ENCODE measurements at places on chromosomes 7 and 10. TPM values are rescaled to one million over a fixed set of nuclear protein-coding genes. Genes with fewer than 3 reads are reported as not detected.

- no peak for DNase-seq
These were observed 63.8 kb downstream of the REEP3 start for GRCh38 chr10:63585041-63585440.

GRCh38 chr10:62399211-62399610 lies 25.0 kb downstream of the ZNF365 start:
- no peak for DNase-seq

GRCh38 chr7:157431951-157432540 lies 95.2 kb downstream of the DNAJB6 start:
- DNase-seq = peak; percentile 70

DNA sequence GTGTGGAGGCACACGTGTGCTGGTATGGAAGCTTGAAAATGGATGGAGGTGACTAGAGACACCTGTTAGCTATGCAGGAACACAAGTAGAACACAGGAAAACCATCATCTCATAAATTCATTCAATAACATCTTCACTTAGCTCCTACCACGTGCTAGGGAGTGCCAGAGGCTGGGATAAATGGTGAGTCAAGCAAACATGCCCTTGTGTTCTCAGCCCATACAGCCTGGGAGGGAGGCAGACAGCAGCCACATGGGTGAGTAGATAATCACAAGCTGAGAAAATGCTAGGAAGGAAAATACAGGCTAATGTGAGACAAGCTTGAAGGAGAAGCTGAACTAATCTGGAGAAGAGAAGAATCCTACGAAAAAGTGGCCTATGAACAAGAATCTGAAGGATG lies 468.0 kb upstream of the ZMIZ1 start:
- no peak for DNase-seq

GRCh38 chr7:75536491-75536890 lies 44.4 kb downstream of the SPDYE5 start:
- DNase-seq = no peak

GRCh38 chr7:70766109-70766508 lies 365.8 kb upstream of the GALNT17 start:
- DNase-seq = no peak

- peak; percentile 29 for DNase-seq
These were observed 126.0 kb downstream of the DNAJB6 start for GRCh38 chr7:157462840-157463239.

DNA sequence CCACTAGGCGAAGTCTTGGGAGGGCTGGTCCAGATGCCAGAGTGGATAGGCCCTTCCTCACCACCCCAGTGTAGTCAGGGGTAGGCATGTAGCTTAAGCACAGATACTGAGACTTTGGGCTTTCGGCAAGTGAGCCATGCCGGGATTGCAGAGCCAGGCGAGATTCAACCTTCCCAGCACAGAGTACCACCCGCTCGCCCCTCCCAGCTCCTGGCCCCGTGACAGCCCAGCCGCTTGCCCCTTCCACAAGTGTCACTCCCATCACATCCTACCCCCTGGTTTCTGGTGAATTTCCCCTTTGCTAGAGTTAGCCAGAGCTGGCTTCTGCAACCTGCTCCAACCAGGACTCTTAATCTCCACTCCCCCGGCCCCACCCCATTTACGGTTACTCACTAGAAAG lies 56.9 kb downstream of the ARHGAP22 start:
- DNase-seq = no peak

GRCh38 chr10:784403-785088 lies 95.1 kb upstream of the DIP2C start:
- peak; percentile 74 for DNase-seq

GRCh38 chr10:109037978-109038377 lies 885.3 kb downstream of the XPNPEP1 start:
- no peak for DNase-seq

DNA sequence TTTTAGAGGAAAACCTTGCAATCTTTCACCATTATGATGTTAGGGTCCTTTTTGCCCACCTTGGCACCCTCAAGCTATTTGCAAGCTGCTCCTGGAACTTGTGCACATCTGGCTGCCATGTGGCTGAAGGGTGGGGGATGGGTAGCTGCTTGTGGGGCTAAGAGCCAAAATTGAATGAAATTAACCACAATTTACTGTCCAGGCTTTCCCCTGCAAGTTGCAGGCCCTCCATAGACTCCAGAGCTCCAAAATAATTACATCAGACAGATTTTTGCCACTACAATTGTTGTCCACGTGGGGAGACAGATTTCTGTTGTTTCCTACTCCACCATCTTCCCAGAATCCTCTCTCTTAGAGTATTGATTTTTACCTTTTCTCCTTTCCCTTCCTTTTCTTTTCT lies 19.1 kb downstream of the PI4K2A start:
- DNase-seq = no peak

DNA sequence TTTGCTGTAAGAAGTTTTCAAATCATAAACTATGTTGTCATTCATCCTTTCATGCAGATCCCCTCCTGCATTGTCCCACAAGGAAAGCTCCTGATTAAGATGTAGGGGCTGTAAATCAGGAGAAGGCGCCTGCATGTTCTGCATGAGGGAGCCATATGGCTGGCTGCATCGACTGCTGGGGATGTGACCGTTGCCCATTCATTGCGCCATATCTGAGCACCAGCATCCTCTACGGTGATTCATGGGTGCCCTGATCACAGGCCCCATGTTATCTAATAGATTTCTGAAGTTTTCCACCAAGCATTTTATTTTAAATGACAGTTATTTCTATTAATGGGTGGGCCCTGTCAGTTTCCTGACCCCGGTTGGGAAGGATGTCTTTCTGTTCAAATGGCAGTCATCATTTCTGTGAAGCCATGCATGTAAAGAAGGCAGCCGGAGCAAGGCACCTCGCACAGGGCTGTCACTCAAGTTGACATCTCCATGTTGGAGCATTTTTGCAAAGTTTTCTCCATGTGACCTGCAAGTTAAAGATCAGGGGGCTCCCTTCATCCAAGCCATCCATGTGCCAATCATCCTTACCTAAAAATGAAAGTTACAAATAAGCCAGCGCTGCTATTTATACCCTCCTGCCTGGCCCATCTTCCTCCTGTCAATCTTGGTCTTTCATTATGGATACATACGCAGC lies 128.8 kb downstream of the TEX36 start:
- DNase-seq = no peak

- peak; percentile 47 for DNase-seq
These were observed 23.3 kb downstream of the ADAP1 start for GRCh38 chr7:930975-931758.

GRCh38 chr10:129898706-129899268 lies 65.3 kb downstream of the EBF3 start:
- DNase-seq = no peak

GRCh38 chr7:99579281-99579955 lies 18.6 kb upstream of the TMEM225B start:
- no peak for DNase-seq

- DNase-seq = no peak
These were observed 233.5 kb upstream of the HDAC9 start for GRCh38 chr7:18262058-18262457.

DNA sequence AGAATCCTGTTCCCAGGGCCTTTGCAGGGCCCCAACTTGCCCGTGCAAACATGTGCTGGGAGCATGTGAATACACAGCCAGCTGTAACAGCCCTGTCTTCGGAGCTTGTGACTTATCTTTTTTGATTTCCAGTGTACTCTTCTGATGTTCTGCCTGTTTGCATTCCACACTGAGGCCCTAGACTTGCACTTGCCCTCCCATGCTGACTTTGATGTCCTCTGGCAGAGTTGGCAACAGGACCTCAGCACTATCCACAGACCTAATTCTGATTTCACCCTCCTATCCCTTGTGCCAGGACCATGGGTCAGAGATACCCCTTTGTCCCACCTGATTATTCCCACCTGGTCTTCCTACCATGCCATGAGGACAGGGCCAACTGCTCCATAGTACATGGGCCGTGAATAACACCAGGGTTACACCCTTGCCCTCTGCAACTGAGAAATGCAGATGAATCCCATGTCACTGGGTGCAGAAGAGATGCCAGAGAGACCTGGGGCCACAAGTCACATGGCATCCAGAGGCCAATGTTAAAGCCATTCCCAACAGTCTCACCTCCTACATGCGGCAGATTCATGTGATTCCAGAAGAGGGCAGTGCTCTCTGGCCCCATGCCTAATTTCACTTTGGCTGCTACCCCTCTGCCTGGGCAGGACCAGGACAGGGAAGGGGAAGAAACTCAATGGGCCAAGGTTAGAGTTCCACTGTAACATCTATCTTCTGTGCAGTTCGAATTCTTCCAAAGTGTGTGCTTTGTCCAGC lies 43.0 kb downstream of the SCRN1 start:
- DNase-seq = no peak

GRCh38 chr7:158028290-158028941 lies 559.2 kb downstream of the PTPRN2 start:
- peak; percentile 54 for DNase-seq

DNA sequence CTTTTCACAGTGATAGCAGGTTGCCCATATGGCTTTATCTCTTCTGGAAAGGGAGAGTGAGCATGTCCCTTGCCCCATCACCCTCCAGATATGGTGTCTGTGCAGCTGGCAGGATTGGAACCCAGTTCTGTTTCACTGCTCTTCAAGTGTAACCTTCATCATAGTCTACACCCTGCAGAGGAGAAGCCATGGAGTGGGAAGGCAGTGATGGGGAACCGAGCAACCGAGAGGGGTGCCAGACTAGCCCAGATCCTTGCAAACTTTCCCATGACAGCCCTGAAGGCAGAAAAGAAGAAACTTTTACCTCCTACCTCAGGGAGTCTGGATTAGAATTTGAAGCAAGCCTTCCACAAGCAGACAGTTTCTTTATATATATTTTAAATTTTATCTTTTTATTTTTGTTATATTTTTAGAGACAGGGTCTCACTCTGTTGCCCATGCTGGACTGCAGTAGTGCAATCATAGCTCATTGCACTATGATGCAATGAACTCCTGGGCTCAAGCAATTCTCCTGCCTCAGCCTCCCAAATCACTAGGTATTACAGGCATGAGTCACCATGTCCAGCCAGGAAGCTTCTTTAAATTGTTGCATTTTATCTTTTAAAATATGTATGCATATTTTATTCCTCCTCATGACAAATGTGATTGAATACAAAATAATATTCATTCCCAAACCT lies 133.3 kb downstream of the KCNMA1 start:
- DNase-seq = no peak

DNA sequence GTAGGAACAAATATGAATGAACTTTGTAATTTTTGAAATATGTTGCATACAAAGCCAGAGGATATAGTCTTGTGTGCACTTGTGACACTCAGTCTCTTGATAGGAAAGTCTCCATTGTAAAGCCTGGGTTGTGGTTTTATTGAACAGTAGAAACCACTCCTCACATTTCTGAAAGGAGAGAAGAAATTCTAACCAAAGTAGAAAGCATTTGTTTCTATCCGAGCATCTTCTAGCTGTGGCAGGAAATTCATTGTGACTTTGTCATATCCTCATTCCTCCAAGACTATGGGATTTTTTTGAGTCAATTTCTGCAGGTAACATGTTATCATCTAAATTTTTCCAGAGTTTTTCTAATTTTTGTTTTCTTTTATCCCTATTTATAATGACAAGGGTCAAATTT lies 55.5 kb upstream of the NCF1 start:
- no peak for DNase-seq

DNA sequence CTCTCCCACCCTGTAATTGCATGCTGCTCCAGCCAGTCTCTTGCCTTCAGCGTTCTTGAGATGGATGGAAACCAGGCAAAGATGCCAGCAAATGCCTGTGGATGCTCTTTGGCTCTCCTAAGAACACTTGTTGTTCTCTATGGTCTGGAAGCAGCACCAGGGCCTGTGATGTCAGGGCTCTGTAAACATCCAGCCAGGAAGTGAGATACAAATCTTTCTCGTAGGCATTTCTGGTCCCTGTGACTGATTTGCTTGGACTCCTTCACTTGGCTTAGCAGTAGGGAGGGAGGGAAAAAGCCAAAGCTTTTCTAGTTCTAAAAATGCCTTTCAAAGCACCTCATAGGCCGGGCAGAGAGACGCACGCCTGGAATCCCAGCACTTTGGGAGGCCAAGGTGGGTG lies 201.3 kb downstream of the REEP3 start:
- no peak for DNase-seq

DNA sequence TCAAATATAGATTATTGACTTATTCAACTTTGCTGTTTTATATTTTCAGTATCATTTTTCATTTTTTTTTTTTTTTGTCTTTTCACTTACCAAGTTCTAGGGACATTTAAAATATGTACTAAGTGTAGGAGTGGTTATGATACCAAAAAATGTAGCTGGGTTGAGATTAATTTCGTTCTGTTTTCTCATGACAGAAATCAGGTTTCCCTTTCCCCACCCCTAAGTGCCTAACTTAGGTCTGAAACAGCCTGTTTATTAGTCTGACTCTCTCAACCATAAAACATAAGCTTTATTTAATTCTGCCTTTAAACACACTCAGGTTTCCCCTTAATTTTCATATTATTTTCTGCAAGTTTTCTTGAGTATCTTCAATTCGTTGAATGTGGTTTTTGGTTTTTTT lies 22.1 kb downstream of the TMEM106B start:
- no peak for DNase-seq

DNA sequence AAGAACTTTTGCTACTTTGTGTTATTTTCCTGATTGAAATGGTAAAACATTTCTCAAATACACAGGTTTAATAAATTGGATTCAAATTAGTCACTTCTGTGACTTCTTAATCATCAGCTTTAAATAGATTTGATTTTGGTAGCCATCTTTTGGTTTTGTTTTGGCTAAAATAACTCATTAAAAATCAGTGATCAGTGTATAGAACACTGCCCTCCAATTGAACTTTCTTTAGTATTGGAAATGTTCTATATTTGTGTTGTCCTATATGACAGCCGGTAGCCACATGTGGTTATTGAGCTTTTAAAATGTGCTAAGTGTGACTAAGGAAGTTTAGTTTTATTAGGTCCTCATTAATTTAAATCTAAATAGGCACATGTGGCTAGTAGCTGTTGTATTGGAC lies 50.4 kb downstream of the GLCCI1 start:
- DNase-seq = no peak

DNA sequence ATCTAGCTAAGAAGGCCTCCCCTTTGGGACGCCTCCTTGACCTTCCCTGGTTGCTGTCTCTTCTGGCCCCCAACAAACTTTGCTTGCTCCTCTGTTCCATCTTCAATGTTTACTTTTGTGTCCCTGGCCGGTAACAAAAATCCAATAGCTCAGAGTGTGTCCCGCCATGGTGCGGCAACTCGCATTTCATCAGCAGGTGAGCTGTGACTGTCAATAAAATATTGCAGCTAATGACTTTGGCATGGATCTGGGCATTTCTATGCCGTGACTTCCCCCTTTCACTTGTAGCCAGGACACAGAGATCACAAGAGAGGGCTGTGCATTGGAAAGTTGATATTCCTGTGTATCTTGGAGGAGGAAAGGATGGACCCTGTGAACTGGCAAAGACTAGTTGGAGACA lies 317.6 kb downstream of the RPS24 start:
- no peak for DNase-seq

Gene CUBN
- 5.7 TPM for total RNA-seq

Gene GOT1
- total RNA-seq = 15.8 TPM

Gene MYOZ1
- not detected for total RNA-seq

Gene FAM237B
- total RNA-seq = not detected

Gene TRIM73
- 6.7 TPM for total RNA-seq

Gene C10orf105
- 4.2 TPM for total RNA-seq

Gene STK32C
- 9.6 TPM for total RNA-seq

Gene SKIDA1
- total RNA-seq = 0.44 TPM

Gene IKZF1
- 389 TPM for total RNA-seq

Data from spleen (tissue), 13 donors.